ENCODE measurements at places on chromosomes 5 and 9.

DNA sequence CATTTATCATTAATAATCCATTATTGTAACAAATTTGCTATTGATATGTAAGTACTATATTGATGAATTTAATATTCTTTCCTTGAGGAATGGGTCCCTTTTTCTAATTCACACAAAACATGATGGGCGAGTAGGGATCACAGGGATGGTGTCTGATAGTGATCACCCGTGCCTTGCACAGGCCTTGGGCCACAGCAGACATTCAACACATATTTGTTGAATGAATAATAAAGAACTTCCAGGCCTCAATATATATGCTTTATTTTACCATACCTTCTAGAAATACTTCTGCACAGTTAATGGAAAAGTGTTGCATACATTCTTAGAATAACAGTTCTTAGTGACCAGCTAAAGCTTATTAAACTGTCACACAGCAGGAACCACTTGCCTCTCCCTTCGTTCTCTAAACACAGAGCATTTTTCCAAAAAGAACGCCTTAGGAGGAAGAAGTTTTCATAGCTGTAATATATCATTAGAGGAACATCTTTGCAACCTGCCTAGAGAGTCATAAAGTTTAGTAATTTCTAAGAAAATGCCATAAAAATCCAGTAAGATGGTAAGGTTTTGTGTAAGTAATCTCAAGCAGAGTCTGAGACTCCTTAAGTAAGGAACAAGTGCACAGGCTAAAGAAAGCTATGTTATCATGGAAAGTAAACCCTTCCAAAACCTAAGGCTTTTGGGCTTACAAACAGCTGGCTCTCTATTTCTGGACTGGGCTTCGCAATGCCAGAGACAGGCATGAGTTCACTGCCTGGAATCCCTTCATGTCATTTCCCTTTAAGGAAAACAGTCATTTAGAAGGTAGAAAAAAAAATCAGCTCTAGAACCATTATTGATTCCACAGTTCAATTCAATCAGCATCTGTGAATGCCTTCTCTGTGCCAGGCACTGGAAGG is 17.7 kb downstream of the TTLL11 start:
- DNase-seq = no peak

DNA sequence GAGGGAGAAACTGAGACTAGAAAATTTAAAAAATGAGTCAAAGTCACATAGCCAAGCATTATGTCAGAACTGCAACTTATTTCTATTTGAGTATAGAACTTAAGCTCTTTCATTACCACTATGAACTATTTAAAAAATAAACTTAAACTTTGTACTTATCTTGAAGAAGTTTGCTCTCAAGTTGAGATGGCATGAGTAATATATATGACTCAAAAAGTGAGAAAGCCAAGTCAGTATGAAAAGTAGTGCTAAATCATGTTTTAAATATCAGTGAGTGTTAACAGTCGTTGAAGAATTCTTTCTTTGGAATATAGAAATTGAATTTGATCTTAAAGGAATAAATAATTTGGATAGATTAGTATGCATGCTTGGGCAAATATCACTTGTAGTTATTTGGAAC is 36.3 kb upstream of the CDH10 start:
- no peak for DNase-seq

DNA sequence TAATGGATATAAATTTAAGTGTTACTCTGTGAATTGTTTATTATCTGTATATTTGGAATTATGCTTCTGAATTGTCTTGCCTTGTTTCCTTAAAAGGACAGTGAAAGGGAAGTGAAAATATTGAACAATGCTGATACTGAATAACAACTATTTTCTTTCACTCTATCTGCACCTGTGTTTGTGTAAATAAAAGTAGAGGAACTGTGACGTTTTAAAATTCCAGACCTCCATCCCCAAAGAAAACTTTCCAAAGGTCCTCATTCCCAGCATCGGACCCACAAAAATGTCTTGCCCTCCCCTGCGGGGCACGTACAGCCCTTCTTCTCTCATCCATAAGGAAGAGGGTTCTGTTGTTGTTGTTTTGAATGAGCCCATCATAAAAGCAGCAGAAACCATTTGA is 100.0 kb downstream of the NLN start:
- no peak for DNase-seq

- no peak for DNase-seq
Observed at GRCh38 chr5:77010243-77010642, 20.0 kb upstream of the AGGF1 start.

DNA sequence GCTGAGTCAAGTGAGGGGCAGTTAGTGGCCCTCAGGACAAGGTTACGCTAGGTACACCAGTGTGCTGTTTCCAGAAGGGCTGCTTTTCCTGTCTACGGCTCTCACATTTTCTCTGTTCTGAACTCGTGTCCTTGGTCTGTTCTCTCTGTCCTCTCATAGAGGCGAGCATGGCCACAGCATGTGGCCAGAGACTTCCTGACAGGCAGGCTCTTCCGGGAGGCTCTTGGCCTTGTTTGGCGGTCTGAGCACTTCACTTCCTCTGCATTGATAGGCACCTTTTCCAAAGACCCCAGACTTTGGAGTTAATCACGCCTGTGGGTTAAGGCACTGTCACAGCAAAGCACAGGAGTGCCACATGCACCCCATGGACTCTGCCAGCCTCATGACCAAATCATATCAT is 1.2 kb downstream of the CKMT2 start:
- no peak for DNase-seq

GRCh38 chr5:80754900-80755299 is 100.1 kb upstream of the DHFR start:
- DNase-seq = no peak

- DNase-seq = no peak
Observed at GRCh38 chr5:155008669-155009068, 4.9 kb upstream of the KIF4B start.

DNA sequence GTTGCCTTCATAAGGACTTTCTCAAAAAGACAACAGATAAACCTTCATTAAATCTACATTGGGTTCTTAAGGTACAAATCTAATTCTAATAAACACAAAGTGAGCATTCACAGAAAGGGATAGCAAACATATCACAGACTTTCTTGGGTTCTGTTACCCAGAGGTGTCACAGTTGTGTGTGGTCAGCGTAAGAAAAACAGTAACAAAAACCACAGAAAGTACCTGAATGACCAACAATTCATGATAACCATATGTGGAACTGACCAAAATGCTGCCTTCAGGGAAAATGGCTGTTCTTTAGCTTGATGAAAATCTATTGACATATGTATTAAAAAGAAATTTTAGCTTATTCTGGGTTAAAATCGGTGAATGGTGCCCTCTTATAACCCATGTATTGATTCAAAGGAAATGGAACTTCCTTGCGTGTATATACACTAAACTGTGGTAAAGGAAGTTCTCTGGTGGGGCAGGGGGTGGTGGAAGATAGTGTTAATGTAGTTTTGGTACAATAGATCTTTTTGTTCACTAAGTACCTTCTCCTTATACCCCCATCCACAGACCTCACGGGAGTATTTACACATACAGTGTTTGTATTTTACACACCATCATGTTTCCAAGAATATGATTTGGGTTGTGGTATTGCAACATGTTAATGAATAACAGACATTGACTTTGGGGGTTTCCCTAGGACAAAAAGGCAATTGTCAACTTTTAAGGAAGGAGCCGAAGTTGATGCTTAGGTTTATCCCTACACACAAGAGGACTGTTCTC is 152.5 kb downstream of the APBA1 start:
- no peak for DNase-seq

- DNase-seq = no peak
Observed at GRCh38 chr9:7690014-7690413, 109.6 kb downstream of the DMAC1 start.

DNA sequence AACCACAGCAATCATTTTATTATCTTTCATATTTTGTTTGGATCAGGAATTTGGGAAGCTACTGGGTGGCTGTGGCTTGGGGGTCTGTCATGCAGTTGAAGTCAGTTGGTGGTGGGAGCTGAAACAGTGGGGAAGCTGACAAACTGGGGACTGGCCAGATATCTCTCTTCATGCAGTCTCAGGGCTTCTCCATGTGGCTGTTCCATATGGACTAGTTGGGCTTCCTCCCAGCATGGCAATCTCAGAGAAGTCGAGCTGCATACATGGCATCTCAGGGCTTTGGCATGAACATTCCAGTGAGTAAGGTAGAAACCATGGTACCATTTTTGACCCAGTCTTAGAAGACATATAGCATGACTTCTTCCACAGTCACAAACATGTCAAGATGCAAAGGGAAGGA is 274.8 kb downstream of the ENC1 start:
- DNase-seq = no peak

- no peak for DNase-seq
Observed at GRCh38 chr5:4212981-4213819, 617.6 kb downstream of the IRX1 start.

DNA sequence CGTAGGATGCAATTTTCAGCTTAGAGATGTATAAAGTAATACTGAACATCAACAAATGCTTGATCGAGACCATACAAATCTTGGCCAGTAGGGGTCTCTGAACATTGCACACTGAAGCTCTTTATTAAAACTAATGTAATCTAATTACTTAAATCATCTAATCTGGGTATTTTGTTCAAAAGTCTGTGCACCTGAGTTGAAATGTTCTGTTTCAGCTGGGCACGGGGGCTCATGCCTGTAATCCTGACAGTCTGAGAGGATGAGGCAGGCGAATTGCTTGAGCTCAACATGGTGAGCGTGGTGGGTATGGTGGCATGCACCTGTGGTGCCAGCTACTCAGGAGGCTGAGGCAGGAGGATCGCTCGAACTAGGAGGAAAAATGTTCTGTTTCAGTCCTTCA is 41.0 kb downstream of the ESM1 start:
- peak; percentile 50 for DNase-seq

DNA sequence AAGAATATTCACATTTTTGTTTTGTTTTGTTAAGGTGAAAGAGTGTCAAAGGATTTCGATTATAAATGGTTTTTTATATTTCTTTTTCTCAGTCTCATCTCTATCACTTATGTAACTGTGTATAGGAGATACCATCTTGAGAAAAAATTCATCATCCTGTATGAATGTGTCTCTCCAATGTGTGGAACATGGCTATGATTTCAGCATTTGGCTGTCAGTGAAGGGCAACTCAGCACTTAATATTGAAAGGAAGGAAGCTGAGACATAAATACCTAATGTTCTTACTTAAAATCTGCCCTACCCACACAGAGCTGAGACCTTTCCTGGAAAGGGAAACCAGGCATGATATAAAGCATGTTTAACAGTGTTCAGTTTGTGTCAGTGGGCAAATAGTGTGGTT is 474.2 kb upstream of the RIOK2 start:
- DNase-seq = no peak

GRCh38 chr9:25418974-25419373 is 259.3 kb downstream of the TUSC1 start:
- DNase-seq = peak; percentile 51

DNA sequence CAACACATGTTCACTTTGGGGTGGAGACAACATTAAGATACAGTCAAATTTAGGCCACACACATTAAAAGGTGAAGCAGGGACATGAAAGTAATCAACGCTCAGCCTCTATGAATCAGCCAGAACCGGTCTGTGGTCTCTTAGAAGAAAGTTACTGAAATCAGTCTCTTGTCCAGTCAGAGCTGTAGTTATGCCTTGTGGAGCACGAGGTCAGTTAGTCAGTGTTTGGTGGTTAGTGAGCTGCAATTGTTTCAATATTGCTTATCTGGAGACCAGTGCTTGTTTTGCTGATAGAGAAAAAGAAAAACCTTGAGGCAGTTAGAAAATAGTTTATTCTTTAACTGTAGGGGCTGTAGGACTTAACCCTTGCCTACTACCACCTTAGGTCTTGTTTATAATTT is 157.8 kb upstream of the RASEF start:
- no peak for DNase-seq

DNA sequence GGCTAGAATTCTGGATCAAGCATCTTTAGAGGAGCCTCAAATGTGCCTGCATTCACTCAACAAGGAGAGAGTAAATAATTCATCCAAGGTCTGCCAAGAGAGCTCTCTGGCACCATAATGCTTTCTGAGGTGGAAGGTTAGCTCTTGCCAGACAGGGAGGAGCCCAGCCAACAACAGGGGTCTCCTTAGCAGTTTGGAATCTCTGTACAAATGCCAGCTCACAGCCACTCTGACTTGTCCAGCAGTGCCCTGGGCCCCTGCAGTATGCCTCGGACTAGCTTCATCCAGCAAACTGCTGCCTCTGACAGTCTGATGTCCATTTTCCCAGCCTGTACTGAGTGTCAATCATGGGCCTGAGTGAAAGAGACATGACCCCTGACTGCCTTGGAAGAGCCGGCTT is 127.2 kb upstream of the SLC44A1 start:
- DNase-seq = no peak

DNA sequence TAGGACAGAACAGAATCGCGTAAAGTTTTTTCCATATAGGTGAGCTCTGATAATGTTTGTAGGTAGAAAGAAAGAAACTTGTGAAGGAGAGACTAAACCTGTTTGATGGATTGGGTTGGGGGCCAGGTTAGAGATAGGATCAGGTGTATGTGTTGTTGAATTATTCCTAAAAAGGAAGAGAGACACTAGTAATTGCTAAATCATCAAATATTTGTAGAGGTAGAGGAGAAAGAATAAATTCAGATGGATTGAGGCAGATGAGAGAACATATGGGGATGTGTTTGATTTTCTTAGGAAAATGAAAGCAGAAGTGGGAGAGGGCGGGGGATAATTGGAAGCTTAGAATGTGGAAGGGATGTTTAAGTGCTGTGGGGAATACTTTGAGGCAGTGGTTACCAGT is 7.7 kb downstream of the ZCCHC7 start:
- DNase-seq = no peak

DNA sequence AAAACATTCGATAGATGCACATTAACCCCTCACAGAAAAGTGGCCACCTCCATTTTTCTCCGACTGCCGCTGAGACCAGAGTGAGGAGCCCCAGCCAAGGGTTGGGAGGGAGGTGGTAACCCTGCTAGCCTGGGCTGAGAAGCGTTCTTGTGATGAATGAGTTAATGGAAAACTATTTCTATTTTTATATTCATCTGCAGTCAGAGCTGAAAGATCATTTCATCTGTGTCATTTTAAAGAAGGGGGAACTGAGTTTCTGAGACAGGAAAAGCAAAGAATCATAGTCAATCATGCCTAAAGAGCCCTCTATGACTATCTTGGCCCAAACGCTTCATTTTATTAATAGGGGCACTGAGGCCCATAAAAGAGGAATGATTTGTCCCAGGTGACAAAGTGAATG is 229.5 kb downstream of the PAPPA start:
- no peak for DNase-seq

- DNase-seq = peak; percentile 55
Observed at GRCh38 chr5:80871541-80871961, 88.6 kb upstream of the RASGRF2 start.

GRCh38 chr9:76583256-76583655 is 124.3 kb downstream of the GCNT1 start:
- DNase-seq = peak; percentile 67

DNA sequence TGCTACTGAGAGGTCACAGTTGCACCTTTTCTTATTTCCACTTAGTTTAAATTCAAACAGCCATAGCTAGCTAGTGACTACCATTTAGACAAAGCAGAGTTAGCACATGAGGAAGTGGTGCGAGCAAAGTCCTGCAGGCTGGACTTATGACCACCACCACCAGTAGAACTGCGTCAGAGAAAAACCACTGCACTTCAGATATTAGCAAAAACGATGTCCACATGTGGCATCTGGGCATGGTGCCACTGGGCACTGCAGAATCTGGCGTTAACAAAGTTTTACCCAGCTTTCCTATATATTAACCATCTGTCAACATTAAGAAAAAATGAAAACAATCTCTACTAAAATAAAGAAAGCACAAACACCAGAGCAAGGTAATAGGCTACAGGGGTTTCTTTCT is 80.1 kb downstream of the SPTLC1 start:
- DNase-seq = no peak
